ENCODE measurements at places on chromosomes 2 and 18. TPM values are rescaled to one million over a fixed set of nuclear protein-coding genes. Genes with fewer than 3 reads are reported as not detected.

CNRIP1 gene
- total RNA-seq = 58.1 TPM

RNF144A gene
- total RNA-seq = 58.7 TPM

DLGAP1 gene
- total RNA-seq = 9.6 TPM

SNRPD1 gene
- total RNA-seq = 35.8 TPM

DPY30 gene
- total RNA-seq = 37.1 TPM

NPHP1 gene
- 24.7 TPM for total RNA-seq

SAG gene
- not detected for total RNA-seq

RNF125 gene
- 7.4 TPM for total RNA-seq

SNTG2 gene
- total RNA-seq = 46.2 TPM

CTDP1 gene
- total RNA-seq = 6.2 TPM

SERPINB13 gene
- total RNA-seq = not detected

MYCN gene
- total RNA-seq = 4.1 TPM

BOLL gene
- total RNA-seq = not detected

DUSP2 gene
- 2.4 TPM for total RNA-seq

BCL11A gene
- 1.5 TPM for total RNA-seq

CNDP1 gene
- not detected for total RNA-seq

SLC5A7 gene
- not detected for total RNA-seq

SEMA4F gene
- total RNA-seq = 6.6 TPM

FOXI3 gene
- total RNA-seq = not detected

All from uterus (tissue), 4 donors.